ENCODE measurements at places on chromosomes 2 and 18.

GRCh38 chr2:99700482-99701398 is 210.9 kb upstream of the REV1 start:
- no peak for DNase-seq

- DNase-seq: peak; percentile 53
These were observed 109.3 kb downstream of the ANTXR1 start for GRCh38 chr2:69122271-69122670.

- no peak for DNase-seq
These were observed 28.4 kb upstream of the ID2 start for GRCh38 chr2:8653485-8653884.

- no peak for DNase-seq
These were observed 29.1 kb downstream of the MTCL1 start for GRCh38 chr18:8734496-8734895.

DNA sequence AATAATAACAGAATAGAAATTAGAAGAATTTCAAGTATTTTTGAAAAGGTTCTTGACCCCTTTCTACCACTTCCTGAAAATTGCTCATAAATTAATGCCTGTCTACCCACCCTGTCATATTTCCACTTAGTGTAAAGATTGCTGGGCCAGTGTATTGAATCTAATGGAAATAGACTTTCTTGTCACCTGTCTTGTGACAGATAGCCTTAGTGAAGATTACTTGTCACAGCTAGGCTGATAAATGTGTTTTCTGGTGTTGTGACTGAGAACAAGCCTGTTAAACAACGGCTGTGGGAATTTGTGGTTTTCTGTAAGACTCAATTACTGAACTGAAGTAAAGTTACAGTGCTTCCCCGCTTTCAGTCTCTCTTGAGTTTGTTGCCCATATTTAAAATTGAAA is 37.0 kb downstream of the PIK3C3 start:
- no peak for DNase-seq

- DNase-seq: peak; percentile 37
These were observed 20.1 kb upstream of the SLC39A10 start for GRCh38 chr2:195636890-195637289.

DNA sequence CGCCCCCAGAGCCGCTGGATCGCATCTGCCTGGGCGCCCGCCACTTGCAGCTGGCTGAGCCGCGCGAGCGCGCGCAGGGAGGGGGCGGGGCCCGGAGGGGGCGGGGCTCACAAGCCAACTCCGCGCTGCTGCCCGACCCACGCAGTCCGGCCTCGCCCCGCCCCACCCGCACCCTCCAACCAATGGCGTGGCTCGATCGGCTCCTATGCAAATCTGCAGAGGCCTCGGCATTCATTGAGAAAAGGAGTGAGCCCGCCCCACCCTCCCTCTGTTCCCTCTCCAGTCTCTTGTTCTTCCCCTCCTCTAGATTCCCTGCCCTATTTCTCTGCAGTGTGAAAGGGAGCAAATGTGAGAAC is at the start of gene ALK:
Gene ALK, minus strand, starts transcription at position 27 of the 356 bp plus-strand sequence. CDS start 927 bp downstream, outside the sequence.
- peak; percentile 88 for DNase-seq

DNA sequence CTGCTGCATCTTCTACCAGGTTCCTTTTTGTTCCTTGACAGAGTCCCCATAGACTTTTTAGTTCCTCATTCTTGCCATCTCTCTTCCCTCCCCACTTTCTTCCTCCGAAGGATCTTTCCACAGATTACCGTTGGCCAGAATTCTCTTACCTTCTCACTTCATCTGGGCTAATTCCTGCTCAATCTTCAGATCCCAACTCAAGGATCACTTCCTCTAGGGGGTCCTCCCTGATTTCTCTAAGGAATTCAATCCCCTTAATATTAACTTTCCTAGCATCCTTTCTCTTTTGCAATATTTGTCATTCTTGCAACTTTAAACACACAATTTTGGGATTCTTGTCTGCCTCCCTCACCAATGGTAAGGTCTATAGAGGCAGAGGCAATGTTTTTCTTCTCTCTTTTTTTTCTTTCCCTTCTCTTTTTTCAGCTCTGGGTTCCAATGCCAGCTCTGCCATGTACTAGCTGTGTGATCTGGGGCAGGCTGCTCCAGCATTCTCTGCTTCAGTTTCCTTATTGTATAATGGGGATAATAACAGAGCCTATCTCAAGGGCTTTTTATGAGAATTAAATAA is 5.4 kb upstream of the KCNE4 start:
- no peak for DNase-seq

GRCh38 chr2:50772607-50773006 is 259.3 kb downstream of the NRXN1 start:
- DNase-seq: no peak

DNA sequence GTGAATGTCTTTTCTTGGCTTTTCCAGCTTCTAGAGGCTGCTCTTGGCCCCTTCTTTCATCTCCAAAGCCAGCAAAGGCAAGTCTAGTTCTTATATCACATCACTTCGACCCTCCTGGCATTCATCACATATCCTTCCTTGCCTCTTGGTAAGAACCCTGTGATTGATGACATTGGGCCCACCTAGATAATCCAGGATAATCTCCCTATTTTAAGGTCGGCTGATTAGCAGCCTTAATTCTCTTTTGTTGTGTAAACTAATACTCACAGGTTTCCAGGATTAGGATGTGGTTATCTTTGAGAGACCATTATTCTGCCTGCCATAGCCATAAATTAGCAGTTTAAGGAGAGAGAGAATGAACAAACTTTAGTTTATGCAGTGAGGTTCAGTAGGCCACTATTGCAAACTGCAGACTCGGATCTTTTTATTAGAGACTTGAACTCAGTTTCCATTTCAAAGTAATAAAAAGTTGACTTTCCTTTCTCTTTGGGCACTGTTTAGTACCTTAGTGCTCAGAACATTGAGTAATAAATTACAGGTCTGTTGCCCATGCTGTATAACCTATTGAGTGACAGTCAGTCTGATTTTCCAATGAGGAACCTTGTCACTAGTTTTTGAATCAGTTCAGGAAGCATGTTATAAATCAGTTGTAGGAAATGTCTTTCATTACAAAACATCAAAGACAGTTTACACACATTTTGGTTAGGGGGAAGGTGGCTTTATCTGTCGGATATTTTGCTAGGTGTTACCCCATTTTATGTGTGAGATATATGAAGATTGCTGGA is 4.5 kb downstream of the NDUFV2 start:
- DNase-seq: no peak

DNA sequence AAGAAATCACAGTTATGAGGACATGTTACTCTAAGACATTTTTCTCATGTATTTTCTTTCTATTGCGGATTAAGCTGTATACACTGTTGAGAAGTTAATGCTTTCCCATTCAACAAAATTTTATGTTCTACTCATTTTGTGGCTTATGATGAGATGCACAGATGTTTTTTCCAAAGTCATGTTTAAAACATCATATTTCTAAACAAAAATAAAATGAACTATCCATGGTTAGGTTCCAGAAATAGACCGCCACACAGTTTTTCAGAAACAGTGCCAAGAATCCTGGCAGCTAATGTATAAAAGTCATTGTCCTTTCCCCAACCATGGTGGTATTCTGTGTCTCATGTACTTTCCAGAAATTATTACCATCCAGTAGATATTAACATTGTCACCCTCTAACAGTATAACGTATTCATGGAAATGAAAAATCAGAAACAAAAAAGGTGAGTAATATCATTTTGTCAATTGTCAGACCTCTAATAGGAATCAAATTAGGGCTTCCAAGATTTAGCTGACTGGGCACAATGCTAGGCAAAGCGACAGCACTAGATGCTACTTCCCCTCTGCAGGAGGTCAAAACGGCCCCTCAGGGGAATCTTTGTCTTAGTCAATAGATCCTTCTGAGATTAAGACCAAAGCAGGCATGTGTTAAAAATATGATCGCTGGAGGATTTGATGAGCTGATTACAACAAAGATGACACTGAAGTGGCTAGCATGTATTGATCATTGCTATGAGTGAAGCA is 54.4 kb upstream of the ZNF397 start:
- no peak for DNase-seq

DNA sequence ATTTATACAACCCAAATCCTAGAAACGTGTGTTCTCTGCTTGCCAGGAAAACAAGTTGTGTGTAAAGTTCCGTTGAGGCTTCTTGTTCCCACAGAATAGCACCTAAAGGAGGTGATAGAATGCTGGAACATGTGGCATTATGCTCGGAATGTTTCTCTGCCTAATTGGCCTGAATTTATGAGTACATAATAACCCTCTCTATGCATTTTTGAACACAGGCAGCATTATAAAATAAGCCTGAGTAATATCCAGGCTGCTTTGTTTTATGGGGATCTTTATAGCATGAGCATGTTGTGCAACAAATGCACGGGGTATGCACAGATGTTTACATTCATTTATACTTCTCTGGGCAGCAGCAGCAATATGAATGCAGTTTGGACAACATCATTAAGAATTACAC is 385.7 kb downstream of the MBD2 start:
- no peak for DNase-seq

GRCh38 chr18:79425569-79425886 is 29.8 kb downstream of the NFATC1 start:
- no peak for DNase-seq

DNA sequence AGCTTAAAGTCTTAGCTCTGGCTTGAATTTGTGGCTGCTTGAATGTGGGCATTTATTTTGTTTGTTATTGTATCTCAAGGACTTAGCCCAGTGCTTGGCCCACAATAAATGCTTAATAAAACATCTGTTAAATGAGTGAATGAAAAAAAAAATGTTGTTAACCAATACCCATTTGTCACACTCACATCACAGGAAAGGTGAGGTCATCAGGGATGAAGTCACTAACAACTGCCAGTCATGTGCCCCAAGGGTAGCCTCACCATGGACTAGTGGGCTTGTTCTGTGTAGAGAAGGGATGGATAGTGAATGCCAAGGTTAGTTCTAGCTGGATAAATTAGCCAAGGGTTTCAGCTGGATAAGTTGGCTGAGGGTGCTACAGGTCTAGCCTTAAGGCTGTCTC is 3.0 kb downstream of the NRBP1 start:
- DNase-seq: peak; percentile 65

GRCh38 chr18:40341701-40342100 is 1613.3 kb upstream of the PIK3C3 start:
- no peak for DNase-seq

DNA sequence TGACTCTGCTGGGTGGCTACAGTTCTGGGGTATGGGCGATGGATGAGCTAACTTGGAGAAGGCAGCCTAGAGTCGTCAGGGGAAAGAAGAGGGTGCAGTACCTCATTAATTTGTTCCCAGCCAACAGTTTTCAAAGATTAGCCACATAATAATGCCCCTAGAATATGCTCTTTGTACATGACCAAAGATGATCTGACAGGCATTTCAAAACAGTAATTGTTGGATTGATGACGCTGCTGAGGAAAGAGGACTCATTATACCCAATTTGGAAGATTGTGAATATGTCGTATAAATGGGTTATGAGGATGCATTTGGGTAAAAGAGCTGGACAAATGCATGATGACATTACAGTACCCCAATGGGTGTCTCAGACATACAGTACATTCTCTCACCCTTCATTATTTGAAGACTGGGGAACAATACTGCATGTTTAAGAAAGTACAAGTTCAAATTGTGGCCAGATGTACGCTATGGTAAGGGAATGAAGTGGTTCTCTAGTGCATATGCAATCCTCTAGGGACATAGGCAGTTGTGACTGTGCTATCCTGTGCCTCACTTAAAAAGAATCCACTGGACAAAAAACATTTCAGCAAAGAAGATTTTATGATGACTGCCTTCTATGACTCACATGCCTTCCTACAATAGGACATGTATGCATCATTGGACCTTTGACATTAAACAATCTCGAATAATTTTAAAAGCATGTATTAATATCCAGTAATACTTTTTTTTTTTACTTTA is 233.2 kb downstream of the CNTNAP5 start:
- DNase-seq: no peak

GRCh38 chr2:156933645-156934225 is 323.8 kb upstream of the GALNT5 start:
- DNase-seq: peak; percentile 19

GRCh38 chr2:150531591-150531990 is 44.1 kb upstream of the RND3 start:
- peak; percentile 50 for DNase-seq

- no peak for DNase-seq
These were observed at the start of gene ASPRV1 for GRCh38 chr2:69961496-69961895. ASPRV1 (minus strand) TSS chr2:69961631; CDS start chr2:69961436, 195 bp downstream.

DNA sequence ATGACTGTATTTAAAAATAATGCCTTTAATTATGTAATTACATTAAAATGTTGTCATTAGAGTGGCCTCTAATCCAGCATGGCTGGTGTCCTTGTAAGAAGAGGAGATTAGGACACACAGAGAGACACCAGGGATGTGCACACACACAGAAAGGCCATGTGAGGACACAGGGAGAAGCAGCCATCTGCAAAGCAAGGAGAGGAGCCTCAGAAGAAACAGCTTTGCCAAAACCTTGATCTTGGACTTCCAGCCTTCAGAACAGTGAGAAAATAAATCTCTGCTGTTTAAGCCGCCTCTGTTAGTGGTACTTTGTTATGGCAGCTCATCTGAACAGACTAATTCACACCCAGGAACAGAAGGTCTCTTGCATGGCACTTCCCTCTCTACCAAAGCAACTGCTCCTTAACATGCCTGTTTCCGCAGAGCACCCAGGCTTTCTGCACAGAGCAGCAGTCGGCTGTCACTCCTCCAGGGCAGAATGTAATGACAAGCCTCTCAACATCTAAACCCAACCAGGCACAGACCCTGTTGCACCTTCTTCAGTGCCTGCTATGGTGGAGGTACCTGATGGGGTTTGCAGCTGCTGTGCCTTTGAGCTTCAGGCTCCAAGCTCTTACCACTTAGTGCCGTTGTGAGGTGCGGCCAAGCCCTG is 377.7 kb downstream of the TDRD15 start:
- DNase-seq: no peak

- DNase-seq: no peak
These were observed 559.0 kb downstream of the ARHGAP15 start for GRCh38 chr2:143688248-143688647.

- DNase-seq: peak; percentile 10
These were observed 56.1 kb downstream of the LHCGR start for GRCh38 chr2:48699348-48699930.

DNA sequence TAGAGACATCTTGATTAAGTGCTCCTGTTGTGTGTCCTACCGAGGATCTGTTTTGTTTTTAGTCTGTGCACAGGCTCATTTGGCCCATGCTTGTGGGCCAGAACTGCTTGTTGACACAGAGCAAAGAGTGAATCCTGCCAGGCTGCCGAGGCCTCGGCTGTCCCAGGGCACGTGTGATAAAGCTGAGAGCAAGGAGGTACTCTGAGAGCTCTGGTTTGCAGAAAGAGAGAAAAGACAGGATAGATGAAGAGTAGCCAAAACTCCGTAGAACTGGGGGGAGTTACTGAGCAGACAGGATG is 175.1 kb downstream of the FAM210A start:
- DNase-seq: no peak

- DNase-seq: no peak
These were observed 26.6 kb upstream of the TEX44 start for GRCh38 chr2:231565887-231566594.

GRCh38 chr2:118264232-118264990 is 176.1 kb downstream of the INSIG2 start:
- DNase-seq: no peak

GRCh38 chr18:57146956-57147636 is at the start of gene BOD1L2:
BOD1L2 (plus strand) TSS chr18:57147087; CDS start chr18:57147313, 226 bp downstream.
- no peak for DNase-seq

DNA sequence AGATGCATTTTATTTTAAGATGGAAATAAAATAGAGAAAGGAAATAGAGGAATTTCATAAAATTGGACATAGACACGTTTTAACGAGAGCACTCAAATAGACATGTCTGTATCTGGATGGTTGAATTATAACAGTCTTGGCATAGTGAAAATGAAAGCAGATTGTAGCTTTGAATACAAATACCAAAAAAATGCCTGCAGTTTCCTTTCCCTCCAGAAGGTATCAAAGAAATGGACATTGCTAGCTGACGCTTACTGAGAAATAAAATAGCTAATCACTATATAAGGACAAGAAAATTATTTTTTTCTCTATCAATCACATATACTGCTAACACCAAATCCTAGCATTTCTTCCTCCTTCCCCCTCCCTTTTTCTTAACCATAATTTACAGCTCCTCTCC is 11.4 kb upstream of the MAPRE2 start:
- DNase-seq: no peak
